Caudate nucleus (tissue), 63 donors: ENCODE measurements at places on chromosomes 2 and 18.

GRCh38 chr2:132540166-132540565 is 123.6 kb downstream of the GPR39 start:
- DNase-seq = no peak

DNA sequence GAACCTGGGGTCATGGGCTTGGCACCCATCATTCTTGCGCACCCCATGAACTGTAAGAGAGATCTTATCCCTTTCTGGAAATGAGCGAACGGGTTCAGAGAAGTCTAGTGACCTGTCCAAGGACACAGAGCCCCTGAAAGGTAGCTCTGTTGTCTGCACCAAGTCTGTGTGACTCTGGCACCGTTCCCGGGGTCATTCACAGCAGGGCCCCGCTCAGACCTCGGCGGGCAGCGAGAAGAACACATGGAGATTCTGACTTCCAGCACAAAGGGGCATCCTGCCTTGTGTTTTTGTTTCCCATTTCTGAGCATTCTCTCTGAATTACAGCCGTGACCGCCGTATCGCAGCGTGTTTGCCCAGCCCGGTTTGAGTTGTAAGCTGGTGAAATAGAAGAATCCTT is 231.7 kb downstream of the KLHL29 start:
- no peak for DNase-seq

DNA sequence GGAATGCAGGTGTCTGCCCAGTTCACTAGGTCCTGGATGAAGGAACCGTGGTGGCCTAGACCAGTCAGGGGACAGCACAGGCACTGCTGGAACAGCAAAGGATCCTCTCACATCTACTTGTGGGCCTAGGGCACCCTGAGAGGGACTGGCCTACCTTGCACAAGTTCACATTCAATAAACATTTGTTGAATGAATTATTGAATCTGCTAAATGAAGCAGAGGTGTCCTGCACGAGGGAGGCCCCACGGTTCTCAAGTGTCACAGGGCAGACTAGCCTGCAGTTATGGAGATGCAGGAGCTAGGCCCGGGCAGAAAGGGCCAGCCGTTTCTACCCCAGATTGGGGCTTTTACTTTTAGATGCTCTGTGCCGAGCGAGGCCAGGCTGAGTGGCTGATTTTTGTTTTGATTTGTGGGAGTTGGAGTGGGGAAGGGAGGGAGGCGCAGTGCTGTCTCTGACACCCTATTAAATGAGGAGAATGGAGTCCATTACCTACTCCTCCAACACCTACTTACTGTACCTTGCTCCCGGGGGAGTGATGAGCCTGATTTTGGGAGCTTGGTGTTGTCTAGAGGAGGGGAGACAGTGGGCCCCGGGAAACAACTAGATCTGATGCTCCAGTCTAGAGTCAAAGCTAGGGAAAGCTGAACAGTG is 18.4 kb downstream of the SH2D6 start:
- peak; percentile 64 for DNase-seq

GRCh38 chr18:56267334-56267733 is 371.1 kb downstream of the TXNL1 start:
- peak; percentile 21 for DNase-seq

DNA sequence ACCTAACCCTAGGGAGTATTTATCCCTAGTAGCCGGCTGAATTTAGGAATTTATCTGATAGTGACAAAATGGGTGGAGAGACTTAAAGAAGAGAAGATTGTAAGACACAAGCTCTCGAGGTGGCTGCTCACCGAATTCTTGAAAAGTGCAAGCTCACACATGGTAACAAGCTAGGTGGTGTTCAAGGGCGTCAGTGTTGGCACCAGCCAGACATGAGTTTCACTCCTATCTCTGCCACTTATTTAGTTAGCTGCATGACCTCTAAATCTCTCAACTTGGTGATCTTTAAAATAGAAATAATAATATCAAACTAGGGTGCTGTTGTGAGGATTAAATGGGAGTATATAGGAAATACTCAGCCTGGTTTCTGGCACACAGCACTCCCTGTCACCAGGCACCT is 102.6 kb upstream of the APCDD1 start:
- no peak for DNase-seq

- no peak for DNase-seq
These were observed 469.3 kb downstream of the PLCL1 start for GRCh38 chr2:198273660-198274059.

DNA sequence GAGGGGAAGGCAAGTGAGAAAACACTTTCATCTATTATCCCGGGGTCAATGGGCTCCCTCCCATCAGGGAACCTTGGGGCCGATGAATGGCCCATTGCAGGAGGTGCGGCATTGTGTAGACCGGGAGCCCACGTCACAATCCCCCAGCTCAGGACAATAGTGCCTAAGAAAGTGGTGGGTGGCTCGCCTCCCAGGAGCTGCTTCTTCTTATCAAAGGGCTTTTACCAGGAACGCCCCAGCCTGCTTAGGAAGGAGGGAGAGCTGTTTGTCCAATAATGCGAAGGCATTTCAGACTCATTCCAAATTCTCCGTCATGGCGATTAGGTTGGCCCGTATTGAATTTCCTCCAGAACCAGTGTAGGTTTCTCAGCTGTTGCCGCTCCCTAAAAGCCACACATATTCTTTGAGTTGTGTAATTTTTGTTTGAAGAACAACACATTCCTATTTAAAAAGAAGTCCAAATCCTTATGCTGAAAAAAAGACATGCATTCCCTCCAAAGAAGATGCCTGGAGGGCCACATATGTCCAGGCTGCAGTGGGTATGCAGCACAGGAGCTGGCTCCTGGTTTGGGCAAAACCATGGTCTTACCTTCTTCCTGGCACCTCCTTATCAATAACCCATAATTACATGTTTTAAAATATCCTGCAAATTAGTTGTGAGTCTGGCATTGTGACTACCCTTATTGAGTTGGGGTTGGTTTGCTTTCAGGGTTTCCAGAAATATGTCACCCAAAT is 264.7 kb downstream of the MYCN start:
- no peak for DNase-seq
